Breast epithelium (tissue), 4 donors: ENCODE measurements at places on chromosomes 5 and 9. TPM values are rescaled to one million over a fixed set of nuclear protein-coding genes. Genes with fewer than 3 reads are reported as not detected.

DNA sequence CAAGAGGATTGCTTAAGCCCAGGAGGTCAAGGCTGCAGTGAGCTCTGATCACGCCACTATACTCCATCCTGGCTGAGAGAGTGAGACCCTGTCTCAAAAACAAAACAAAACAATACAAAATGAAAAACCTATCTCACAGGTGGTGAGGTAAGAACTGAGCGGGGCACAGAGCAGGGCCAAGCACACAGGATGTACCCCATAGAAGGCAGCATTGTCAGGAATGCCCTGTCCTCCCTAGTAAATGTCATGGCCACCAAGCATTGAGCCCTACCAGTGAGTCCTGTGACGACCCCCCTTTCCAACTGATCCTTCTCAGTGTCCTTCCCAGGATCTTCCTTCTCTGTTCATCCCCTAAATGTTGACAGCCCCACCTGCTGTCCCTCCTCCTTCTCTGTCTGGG, 44.6 kb upstream of the ALDH1B1 start:
- DNase-seq, result no peak

DNA sequence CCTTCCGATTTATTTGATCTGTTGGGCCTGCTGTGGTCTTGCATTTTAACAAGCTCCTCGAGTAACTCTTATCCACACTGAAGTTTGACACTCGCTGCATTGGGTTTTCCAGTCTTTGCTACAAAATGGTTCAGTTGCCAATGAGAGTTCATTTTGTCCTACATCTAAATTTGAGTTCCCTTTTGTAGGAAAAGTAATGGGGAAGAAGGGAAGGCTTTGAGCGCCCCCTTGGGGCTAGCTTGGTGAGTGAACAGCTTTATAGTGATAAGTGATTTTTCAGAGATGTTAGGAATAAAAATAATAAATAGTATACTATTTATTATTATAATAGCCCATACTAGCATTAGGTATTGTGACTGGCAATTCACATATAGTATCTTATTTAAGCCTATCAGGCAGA, 89.9 kb upstream of the GNAQ start:
- DNase-seq, result peak; percentile 37

GRCh38 chr5:138603249-138603920, 28.2 kb upstream of the HSPA9 start:
- no peak for DNase-seq

GRCh38 chr5:143896966-143897365, 85.0 kb downstream of the HMHB1 start:
- no peak for DNase-seq

DNA sequence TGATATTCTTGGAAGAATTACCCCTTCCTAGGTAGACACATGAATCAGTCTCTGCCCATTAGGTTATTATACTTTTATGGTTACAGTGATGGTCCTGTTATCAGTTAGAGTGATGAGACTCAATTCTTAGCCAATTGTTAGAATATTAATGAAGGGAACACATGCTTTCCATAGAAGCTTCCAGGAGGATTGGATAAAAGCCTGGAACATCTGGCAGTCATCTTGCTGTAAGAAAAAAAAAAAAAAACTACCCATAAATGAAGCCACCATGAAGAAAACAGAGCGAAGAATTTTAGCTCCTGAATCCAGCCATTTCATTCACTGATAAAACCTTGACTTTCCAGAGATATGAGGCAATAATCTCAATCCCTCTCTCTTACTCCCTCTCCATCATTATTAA, 262.5 kb upstream of the GRIN3A start:
- DNase-seq, result no peak

DNA sequence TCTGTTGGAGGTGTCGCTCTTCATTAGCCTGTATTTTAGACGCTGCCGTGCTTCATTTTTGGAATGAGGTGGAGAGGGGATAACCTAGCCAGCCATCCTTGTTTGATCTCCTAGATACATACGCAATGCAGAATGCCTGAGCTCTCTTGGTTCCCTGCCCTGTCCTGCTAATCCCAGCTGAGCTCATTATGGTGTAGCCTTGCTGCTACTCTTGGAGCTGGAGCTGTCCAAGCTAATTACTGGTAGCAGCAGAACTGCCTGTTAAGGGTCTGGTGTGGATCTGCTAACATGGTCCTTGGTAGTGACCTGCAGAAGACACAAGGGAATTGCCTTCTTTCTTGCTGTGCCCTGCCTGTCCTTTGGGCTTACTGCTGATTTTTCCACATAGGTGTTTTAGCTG, 207.9 kb downstream of the CNTLN start:
- no peak for DNase-seq

GRCh38 chr5:128870923-128871322, 94.4 kb upstream of the SLC27A6 start:
- DNase-seq, result no peak

- DNase-seq, result no peak
Measured at GRCh38 chr9:111700776-111701175, 39.4 kb downstream of the GNG10 start.

- DNase-seq, result no peak
Measured at GRCh38 chr5:137234973-137235943, 263.9 kb downstream of the SPOCK1 start.

DNA sequence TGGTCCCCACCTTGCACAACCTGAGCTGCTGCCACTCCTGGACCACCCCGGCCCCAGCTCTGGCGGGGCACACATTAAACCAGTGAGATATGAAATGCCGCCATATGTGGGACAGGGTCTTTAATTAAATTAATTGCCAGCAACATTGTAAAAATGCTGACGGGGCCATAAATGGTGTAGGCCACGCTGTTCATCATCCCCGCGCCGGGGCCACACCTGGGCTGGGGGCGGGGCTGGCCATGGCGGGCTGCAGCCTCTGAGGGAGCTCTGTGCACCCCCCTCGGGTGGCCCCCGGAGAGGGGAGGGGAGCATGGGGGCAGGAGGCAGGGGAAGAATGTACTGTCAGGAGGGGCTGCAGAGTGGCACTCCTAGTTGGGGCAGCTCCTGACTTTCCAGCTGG, 41.0 kb downstream of the UNC5A start:
- DNase-seq, result no peak

- DNase-seq, result no peak
Measured at GRCh38 chr5:14109771-14110170, 33.4 kb upstream of the TRIO start.

DNA sequence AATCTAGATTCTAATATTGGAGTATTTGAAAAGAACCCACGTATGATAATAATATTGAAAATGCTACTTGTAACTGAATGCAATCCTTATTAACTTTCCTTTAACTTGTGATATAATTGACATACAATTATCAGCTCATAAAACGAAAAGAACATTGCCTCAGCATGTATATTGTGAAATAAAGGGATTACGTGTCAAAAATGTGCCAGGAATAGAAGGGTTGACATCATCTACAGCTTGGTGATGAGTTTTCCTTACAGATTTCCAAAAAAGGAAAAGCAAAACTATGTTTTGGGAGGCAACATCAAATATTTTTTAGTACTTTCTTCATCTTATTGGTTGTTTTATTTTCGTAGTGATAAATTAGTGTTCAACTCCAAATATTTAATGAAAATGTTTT, 266.0 kb upstream of the PTGER4 start:
- DNase-seq, result no peak

GRCh38 chr9:107161338-107161737, 121.7 kb upstream of the RAD23B start:
- DNase-seq, result no peak

IFNB1 gene
- total RNA-seq, result not detected

QRFP gene
- total RNA-seq, result not detected

IFNA21 gene
- total RNA-seq, result not detected

FCN2 gene
- 1.8 TPM for total RNA-seq

INSL4 gene
- total RNA-seq, result not detected

GPR107 gene
- total RNA-seq, result 26.9 TPM

SLCO6A1 gene
- not detected for total RNA-seq

SPATA31A3 gene
- not detected for total RNA-seq
